Stimulated activated CD8-positive, alpha-beta memory T cell treated with anti-CD3 and anti-CD28 coated beads, Interleukin-7, amount 100 ng/mL, for 1 hour (primary cell): ENCODE measurements at places on chromosomes 4 and X.

- DNase-seq, result no peak
Measured at GRCh38 chr4:139900964-139901376, 235.4 kb downstream of the MGST2 start.

GRCh38 chrX:80181079-80181478 is 166.5 kb downstream of the TBX22 start:
- DNase-seq, result no peak

- DNase-seq, result no peak
Measured at GRCh38 chr4:71004281-71004851, 10.9 kb downstream of the DCK start.

- no peak for DNase-seq
Measured at GRCh38 chr4:54959131-54959530, 166.3 kb downstream of the KDR start.

DNA sequence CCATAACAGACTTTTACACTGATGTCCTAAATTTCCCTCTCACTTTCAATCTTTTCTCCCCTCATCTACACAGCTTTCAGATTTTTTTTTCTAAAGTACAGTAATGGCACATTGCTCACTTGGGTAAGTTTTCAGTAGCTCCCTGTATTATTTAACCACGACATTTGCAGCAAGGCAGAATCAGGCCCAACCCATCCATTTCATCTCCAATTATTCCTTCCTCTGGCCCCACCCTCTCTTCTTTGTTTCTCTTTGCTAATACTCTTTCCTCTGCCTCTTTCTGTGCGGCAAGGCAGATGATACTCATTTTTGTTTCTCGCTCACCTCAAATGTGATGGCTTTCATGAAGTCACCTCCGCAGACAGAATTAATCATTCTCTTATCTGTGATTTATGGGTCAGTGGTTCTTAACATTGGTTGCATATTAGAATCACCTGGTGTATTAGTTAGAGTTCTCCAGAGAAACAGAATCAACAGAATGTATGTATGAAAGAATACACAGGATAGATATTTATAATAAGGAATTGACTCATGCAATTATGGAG is 43.4 kb upstream of the GATB start:
- no peak for DNase-seq

DNA sequence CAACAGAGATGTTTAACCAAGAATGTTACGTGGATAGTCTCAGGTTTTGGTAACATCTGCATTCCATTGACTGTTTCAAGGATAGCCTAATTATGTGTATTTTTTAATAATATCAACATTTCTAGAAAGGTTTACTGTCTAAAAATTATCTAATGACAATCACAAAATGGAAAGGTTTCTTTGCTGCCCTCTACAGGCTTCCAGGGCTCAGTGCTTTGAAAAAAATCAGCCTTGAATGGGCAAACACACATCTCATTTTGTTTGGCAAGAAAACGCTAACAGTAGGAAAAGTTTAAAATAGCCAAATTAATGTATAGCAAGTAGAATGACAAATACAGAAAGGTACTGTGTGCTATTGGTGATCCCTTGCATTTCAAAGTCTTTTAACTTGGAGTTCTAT is 223.4 kb upstream of the PRPS2 start:
- no peak for DNase-seq

DNA sequence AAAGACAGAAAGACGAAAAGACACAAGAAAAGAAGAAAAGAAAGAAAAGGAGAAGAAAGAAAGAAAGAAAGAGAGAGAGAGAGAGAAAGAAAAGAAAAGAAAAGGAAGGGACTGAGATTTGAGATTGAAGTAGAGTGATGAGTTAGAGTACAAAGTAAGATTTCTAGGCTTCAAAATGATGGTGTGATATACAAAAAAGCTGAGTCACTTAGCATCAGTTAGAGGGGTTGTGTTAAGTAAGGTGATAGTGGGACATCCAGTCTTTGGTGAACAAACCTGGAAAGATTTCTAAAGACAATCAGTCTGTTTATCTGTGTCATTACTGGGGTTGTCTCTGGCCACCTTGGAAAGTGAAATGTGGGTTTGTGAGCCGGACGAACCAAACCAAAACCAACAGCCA is 13.5 kb downstream of the SLC10A6 start:
- no peak for DNase-seq

DNA sequence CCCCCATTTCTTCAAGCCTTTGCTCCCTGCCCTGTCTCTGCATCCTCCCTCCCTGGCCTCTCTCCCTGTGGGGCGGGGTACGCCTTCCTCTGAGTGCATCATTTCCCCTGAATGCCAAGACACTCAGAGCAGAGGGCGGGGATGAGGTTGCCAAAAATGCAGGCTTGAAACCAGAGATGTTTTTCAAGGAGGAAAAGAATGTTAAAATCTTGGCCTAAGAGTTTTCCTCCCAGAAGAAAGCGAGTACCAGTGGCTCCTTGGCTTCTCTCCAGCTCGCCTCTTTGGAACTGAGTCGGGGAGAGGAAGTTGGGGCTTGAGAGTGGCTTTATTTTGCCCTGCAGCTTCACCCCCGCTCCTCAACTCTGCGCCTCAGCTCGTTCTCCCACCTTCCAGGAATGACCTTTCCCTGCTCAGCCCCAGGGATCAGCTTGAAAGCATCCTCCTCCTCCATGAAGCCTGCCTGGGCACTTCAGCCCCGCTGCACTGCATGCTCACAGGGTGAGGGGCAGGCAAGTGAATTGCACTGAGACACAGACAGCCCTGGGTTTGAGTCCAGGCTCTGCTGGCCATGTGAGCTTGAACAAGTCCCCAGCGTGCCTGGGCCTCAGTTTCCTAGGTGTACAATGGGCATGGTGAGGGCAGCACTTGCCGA is 57.5 kb upstream of the SORCS2 start:
- no peak for DNase-seq

- no peak for DNase-seq
Measured at GRCh38 chr4:66482186-66482585, 811.9 kb upstream of the EPHA5 start.

DNA sequence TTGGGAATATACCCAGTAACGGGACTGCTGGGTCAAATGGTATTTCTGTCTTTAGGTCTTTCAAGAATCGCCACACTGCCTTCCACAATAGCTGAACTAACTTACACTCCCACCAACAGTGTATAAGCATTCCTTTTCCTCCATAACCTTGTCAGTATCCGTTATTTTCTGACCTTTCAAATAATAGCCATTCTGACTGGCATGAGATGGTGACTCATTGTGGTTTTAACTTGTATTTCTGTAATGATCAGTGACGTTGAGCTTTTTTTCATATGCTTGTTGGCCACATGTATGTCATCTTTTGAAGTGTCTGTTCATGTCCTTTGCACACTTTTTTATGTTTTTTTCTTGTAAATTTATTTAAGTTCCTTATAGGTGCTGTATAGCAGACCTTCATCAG is 81.2 kb downstream of the ADAM29 start:
- DNase-seq, result no peak

DNA sequence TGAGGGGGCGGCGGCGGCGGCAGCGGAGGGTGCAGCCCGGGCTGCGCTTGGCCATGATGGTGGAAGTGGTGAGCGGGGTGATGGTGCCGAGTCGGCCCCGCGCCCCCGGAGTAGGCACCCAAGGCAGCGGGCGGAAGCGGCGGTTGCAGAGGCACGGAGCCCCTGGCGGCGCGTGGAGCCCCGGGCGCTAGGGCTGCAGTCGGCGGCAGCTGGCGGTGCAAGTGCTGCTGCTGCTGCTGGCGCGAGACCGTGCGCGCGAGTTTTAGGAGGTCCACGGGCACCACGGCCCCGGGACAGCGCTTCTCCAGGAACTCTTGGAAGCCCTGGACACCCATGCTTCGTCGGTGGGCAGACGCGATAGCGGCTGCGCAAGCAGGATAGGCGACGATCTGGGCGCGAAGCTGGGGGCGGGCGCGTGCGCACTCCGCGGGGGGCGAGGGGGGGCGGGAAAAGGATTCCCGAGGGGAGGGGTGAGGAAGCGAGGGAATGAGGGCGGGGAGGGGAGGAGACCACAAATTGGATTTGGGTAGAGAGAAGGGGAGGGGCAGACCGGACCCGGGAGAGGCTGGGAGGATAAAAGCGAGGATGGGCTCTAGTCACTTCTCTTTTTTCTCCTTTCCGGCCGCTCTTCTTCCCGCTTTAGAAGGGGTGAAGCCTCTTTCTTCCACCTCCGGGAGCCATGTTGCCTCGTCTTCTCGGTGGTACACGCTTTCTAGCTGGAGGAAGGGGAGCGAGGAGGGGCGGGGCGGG is at the start of gene FAM120C:
Gene FAM120C (minus strand): TSS at position 391 of the 750 bp plus-strand sequence. CDS start 56 bp downstream, at position 335.
- peak; percentile 30 for DNase-seq

- DNase-seq, result no peak
Measured at GRCh38 chr4:79862821-79863220, 210.2 kb downstream of the ANTXR2 start.

GRCh38 chr4:13938299-13938698 is 310.8 kb upstream of the BOD1L1 start:
- no peak for DNase-seq

DNA sequence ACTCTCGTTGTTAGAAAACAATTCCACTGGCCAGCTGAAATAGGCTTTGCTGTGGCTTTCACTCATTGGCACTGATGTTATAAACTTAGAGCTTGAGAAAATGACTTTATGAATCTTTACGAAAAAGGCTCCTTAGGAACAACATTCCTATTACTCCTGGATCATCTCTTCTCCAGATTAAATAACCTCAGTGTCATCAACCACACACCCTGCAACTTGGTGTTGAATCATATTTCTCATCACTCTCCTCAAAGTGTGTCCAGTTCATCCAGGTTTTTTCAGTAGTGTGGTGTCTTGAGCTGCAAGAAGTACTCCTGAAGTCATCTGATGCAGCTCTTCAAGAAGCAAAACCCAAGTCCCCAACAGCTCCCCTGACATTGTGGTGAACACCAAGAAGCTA is 28.1 kb upstream of the ANOS1 start:
- DNase-seq, result no peak

GRCh38 chrX:10055430-10055829 is 88.3 kb downstream of the CLDN34 start:
- DNase-seq, result no peak

- no peak for DNase-seq
Measured at GRCh38 chr4:110163327-110164069, 34.9 kb downstream of the ELOVL6 start.

GRCh38 chr4:157882901-157883300 is 289.9 kb downstream of the GASK1B start:
- DNase-seq, result no peak

GRCh38 chrX:154486396-154487207 is at the start of gene UBL4A:
Gene UBL4A (minus strand): TSS chrX:154486615. CDS start chrX:154486584, 31 bp downstream.
- no peak for DNase-seq

GRCh38 chr4:154029171-154029570 is 240.3 kb upstream of the SFRP2 start:
- no peak for DNase-seq

GRCh38 chrX:138791551-138791950 is 80.0 kb upstream of the FGF13 start:
- DNase-seq, result no peak

- no peak for DNase-seq
Measured at GRCh38 chr4:161249779-161250440, 913.9 kb downstream of the FSTL5 start.

DNA sequence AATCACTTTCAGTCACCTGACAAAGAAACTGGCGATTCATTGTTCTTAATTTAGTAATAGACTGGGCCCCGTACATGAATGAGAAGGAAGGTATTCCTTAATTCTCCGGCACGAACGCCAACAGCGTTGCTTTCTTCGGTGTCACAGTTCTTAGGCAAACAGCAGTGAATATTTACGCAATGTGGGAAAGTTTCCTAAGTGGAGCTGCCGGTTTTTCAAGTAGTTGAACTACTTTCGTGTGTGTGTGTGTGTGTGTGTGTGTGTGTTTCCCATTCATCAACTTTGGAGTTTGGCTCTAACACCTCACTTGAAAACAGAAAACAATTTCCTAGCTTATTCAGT is 651 bp downstream of the NXT2 start:
- no peak for DNase-seq

GRCh38 chrX:109886122-109886761 is 116.7 kb upstream of the TMEM164 start:
- DNase-seq, result no peak

- DNase-seq, result no peak
Measured at GRCh38 chrX:48083212-48083611, 11.8 kb upstream of the ZNF630 start.

DNA sequence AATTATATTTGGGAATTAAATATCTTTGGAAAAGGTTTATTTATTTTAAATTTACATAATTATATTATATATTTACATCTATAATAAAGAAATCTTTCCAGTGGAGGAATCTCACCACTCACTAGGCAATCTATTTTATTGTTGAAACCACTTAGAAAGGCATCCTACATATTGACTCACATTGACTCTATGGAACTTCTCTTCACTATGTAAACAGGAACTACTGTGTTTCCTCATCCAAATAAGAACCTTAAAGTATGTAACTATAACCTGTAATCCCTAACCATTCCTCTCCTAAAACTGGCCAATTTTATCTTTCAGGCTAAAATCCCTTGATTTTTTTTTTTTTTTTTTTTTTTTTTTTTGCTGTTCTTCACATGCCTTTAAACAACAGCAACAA is 268.7 kb downstream of the MAPK10 start:
- no peak for DNase-seq

GRCh38 chrX:103565752-103566151 is 19.6 kb upstream of the TCEAL4 start:
- no peak for DNase-seq

GRCh38 chrX:11351375-11352295 is 58.4 kb downstream of the AMELX start:
- no peak for DNase-seq

- DNase-seq, result no peak
Measured at GRCh38 chr4:188986271-188986689, 847.0 kb downstream of the TRIML1 start.

DNA sequence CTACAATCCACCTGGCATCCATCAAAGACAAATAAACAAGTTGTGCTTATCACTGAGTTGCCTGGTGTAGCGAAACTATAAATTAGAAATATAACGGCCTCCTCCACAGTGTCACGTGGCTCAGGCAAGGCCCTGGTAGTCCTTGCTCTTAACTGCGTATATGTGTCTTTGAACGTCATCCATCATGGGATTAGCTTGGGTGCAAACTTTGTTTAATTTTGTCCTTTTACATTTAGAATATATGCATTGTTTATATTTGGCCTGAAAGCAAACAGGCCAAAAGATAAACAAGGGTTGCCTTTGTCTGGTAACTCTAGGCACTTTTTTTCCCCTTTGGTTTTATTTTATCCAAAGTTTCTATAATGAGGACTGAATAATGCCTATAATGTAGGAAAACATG is 184.9 kb downstream of the KIT start:
- DNase-seq, result no peak

- DNase-seq, result no peak
Measured at GRCh38 chr4:608236-608635, 17.1 kb upstream of the PDE6B start.

GRCh38 chr4:174681723-174682300 is 147.2 kb downstream of the GLRA3 start:
- DNase-seq, result no peak

DNA sequence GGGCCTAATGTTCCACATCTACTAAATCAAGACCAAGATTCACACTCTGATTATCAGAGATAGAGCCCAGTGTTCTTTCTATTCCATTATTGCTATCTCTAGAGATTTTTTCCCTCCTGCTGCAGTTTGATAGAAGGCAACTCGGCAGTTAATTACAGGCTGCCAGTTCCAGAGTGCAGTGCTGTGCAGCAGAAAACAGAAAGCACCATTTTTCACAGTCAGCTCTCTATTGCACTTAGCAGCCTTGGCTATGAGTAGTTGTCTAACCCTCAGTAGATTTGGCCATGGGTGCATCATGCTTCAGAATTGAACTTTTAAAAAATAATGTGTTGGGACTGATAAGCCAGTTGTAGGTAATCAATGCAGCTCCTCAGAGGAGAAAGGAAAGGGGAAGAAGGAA is 295.3 kb downstream of the MID1IP1 start:
- no peak for DNase-seq
